Retina (tissue), 1 donor: ENCODE measurements at places on chromosomes 6 and 20.

- peak; percentile 52 for DNase-seq
Observed at GRCh38 chr20:52047811-52048764, 143.5 kb downstream of the ZFP64 start.

- DNase-seq = no peak
Observed at GRCh38 chr6:141056945-141057625, 1075.6 kb upstream of the GJE1 start.

GRCh38 chr6:161947371-161947770 lies 673.5 kb upstream of the AGPAT4 start:
- no peak for DNase-seq

DNA sequence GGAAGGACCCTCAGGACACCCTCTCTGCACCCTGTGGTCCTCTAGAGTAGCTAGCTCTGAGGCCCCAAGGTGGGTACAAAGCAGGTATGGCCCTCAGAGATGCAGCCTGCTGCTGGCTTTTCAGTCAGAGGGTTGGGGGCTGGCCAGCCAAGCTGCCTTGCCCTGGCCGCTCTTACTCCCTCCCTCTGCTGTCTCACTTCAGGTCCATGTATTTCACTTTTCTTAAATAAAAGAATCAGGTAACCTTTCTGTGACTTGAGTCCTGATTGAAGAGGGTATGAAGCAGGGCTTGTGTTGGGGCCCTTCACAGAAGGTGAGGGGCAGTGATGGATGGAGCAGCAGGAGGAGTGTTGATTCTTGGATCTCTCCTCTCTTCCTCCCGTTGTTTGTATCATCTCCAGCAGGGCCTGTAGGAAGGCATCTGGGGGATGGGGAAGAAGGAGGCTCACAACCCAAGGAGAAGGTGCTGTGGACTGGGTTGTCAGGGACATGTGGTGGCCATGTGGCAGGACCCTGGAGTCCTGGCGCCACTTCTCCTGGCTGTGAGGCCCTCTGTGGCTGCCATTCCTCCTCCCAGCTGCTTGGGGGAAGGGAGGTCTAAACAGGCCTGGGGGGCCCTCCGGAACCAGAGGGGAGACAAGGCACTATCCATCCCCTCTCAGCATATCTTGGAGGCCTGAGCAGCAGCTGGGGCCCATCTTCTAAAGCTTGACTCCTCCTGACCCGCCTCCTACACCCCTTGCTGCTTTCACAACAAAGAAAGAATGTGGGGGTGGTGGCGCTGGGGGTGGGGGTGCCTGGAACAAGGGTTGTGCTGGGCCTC lies 1.1 kb upstream of the PTK7 start:
- DNase-seq = no peak
